ENCODE measurements at places on chromosomes 13 and 19.
A peak's percentile ranks its signal among the peaks of the same experiment; 100 is the strongest.

GRCh38 chr19:4234142-4234861 is 5.0 kb downstream of the EBI3 start:
- no peak for DNase-seq

- DNase-seq: peak; percentile 84
These were observed 15.3 kb downstream of the ZNF486 start for GRCh38 chr19:20182222-20182785.

- no peak for DNase-seq
These were observed 560.2 kb upstream of the SPRY2 start for GRCh38 chr13:80901111-80901510.

GRCh38 chr19:29485293-29485692 is 40.5 kb upstream of the VSTM2B start:
- DNase-seq: no peak

GRCh38 chr13:41459432-41460073 is 2.2 kb downstream of the RGCC start:
- no peak for DNase-seq

- peak; percentile 73 for DNase-seq
These were observed 4.2 kb upstream of the DAND5 start for GRCh38 chr19:12965017-12965811.

DNA sequence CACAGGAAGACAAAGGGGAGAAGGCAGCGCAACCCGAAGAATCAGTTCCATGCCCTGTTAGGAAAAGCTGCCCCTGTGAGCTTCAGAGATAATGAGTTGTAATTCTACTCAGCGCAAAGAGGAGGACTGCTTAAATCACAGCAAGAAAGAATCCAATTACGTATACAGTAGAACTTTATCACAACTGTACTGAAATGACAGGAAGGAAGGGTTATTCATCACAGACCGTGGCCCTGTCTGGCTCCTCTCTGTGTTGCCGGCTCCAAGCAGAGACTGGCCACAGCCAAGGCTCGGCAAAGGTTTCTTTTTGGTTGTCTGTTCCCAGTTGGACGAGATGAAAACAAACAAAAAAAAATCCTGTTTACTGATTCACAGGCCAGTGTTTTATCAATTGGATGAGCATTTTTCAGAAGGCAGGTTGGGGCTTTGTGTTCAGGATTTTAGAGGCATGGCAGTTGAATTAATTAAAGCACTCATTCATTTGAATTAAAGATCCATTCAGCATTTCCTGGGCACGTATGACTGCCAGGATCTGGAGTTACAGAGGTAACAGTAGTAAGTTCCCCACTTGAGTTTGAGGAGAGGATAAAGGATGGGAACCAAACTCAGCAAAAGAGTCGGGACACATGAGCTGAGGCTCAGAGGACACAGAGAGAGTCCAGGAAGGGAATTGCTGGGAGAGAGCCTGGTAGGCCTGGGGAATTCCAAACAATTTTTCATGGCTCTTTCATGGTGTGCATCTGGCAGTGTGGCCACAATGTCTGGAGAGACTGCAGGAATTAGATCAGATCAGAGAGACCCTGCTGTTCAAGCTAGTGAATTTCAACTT is 341.0 kb downstream of the DNAJC15 start:
- DNase-seq: no peak

GRCh38 chr13:41370736-41371135 is 59.7 kb downstream of the NAA16 start:
- no peak for DNase-seq

DNA sequence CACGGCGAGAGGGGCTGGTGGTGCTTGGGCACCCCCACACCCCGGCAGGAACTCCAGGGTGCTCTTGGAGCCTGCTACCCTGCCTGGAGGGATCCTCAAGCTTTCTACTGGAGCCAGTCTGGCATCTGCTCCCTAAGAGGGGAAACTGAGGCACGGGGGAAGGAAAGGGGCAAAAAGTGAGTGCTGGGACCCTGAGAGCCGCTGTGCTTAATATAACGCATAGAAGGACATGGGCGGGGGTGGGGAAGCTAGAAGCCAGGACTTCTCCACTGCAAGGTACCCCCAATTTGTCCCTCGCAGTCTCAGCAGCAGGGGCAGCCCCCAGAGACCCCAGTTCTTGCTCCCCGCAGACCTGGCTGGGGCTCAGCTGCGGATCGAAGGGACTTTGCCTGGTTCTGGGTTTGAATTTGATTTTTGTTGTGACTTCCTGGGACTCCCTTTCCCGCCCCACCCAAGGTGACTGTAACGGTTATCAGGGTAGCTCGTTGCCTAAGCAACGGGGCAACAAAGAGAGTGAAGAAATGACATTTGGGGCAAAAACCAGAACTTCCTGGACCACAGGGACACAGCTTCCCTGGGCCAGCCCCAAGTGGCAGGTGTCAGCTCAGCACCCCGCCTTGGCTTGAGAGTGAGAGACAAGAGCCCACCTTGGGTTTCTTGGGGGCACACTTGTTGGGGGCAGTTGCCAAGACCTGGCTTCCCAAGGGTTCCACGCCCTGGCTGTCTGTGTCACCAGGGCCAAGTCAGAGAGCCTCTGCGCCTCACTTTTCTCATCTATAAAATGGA is 638 bp downstream of the ADGRE5 start:
- DNase-seq: no peak

DNA sequence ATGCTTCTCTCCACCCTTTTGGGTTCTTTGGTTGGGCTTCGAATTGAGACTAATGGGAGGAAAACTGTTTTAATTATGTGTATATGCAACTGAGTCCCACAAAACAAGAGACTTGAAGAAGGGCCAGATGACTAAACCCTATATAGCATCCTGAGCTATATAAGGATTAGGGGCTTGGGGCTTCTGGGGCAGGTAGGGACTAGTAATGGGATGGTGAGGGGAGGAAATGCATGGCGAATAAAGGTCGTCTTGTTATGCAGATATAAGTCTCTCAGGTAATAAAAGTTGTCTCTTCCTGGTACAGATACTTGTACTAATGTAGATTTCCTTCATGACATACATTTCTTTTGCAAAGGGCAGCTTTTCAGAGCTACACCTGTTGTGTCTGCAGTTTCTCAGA is 2.8 kb upstream of the SLC7A9 start:
- no peak for DNase-seq

- DNase-seq: peak; percentile 87
These were observed 12.8 kb downstream of the LTBP4 start for GRCh38 chr19:40613690-40614621.

DNA sequence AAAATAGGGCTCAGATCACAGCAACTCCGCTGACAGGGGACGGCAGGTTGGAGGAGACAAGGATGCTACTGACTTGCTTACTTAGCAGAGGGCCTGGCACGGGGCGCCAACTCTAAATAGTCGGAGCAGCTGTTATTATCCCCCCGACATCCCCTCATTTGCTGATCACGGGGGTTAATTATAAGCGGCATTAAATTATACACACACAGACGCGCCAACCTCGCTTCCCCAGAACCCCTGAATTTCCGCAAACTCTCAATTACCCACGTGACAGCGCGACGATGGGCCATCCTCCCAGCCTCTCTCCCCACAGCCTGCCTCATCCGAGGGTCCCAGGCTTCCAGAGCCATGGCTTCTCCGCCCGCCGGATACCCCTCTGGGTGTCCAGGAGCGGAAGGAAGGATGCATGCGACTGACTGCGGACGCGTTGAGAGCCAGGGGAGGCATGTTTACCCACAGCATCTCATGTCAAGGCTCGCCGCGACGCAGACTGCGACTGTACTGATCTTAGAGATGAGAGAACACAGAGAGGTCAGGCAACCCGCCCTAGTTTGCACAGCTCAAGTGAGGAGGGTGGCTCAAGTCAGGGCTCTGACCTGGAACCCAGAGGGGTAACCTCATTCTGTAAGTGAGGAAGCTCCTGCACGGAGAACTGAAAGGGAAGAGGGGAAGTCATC is 5.7 kb downstream of the PTPRS start:
- DNase-seq: no peak

GRCh38 chr13:99350191-99350590 is 43.0 kb upstream of the GPR183 start:
- no peak for DNase-seq

DNA sequence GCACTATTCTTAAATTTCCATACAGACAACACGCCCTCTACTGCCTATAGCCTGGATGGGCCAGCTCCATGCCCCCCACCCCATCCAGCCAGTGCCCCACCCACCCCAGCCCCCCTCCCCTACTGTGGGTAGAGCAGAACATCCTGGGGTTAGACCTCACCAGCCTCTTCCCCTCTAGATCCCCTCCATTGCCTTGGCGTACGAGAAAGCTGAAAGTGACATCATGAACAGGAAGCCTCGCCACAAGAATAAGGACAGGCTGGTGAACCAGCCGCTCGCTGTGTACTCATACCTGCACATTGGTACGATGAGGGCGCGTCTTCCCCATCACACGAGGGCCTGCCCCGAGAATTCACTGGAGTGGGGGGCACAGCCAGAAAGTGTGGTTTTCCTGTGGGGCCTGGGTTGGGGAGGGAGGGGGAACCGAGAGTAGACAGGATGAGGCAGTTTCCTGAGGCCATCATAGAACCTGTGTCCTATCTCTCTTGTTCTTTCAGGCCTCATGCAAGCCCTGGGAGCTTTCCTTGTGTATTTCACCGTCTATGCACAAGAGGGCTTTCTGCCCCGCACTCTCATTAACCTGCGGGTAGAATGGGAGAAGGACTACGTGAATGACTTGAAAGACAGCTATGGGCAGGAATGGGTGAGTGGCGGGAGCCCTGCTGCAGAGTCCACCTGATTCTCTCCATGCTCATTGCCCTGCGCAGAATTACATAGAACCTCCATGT is 29.1 kb downstream of the ATP12A start:
- DNase-seq: no peak

GRCh38 chr19:28446511-28446910 is 766.4 kb downstream of the UQCRFS1 start:
- DNase-seq: no peak

- DNase-seq: no peak
These were observed at the start of gene MYO1F for GRCh38 chr19:8577247-8577646. TSS of gene MYO1F (minus strand) at chr19:8577442. CDS start at chr19:8577309, 133 bp downstream.

DNA sequence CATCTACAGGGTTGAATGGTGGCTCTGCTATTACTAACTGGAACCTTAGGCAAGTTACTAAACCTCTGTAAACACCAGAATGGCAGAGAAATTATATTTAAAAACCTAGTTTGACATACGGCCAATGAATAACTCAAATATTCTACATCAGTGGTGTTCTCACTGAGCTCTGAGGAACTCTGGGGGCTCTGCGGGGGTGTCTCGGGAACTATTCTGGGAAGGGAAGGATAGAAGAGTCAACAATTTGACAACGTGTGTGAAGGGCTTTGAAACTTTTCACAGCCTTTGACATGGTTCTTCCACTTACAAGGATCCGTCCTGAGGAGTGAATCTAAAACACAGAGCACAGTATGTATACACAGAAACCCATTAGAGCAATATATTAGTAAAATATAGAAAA is 38.7 kb downstream of the SOHLH2 start:
- DNase-seq: no peak

GRCh38 chr13:39144941-39145533 is 106.8 kb downstream of the NHLRC3 start:
- no peak for DNase-seq

GRCh38 chr13:71864094-71864985 is 2.7 kb downstream of the DACH1 start:
- DNase-seq: no peak

- no peak for DNase-seq
These were observed 31.1 kb downstream of the OPA3 start for GRCh38 chr19:45553464-45553863.

GRCh38 chr13:56907766-56908165 is 233.0 kb upstream of the PRR20A start:
- DNase-seq: no peak

DNA sequence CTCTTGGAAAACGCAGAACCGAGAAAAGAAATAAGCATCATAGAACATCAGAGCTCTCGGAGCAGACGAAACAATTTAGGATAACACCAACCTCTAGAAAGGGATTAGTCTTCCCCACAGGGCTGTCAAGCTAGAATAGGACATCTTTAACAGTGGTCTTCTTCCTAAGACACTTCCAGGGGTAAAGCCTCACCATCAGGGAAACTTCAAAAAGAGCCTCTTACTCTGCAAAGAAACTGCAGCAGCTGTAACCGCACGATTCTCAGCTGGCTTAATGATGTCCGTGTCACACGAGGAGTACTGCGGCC is 642 bp downstream of the ZNF571 start:
- DNase-seq: no peak

DNA sequence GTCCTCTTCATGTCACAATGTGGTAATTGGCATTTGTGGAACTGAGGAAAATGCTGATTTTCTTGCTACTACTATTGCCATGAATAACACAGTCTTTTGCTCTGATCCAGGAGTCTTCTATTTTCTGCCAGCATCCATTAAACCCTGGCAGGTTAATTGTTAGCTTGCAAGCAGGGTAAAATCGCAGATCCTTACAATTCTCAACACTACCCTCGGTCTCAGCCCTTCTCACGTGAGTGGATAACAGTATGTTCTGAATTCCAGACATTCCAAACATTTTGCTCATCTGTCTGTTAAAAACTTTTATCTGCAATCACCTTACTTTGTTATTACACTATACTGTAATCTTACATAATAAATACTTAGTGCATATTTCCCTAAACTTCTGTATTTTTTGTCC is 251.3 kb upstream of the ATXN8OS start:
- no peak for DNase-seq

GRCh38 chr13:99153219-99153618 is 47.4 kb upstream of the UBAC2 start:
- no peak for DNase-seq

GRCh38 chr19:18795540-18795939 is 4.4 kb upstream of the COMP start:
- no peak for DNase-seq

DNA sequence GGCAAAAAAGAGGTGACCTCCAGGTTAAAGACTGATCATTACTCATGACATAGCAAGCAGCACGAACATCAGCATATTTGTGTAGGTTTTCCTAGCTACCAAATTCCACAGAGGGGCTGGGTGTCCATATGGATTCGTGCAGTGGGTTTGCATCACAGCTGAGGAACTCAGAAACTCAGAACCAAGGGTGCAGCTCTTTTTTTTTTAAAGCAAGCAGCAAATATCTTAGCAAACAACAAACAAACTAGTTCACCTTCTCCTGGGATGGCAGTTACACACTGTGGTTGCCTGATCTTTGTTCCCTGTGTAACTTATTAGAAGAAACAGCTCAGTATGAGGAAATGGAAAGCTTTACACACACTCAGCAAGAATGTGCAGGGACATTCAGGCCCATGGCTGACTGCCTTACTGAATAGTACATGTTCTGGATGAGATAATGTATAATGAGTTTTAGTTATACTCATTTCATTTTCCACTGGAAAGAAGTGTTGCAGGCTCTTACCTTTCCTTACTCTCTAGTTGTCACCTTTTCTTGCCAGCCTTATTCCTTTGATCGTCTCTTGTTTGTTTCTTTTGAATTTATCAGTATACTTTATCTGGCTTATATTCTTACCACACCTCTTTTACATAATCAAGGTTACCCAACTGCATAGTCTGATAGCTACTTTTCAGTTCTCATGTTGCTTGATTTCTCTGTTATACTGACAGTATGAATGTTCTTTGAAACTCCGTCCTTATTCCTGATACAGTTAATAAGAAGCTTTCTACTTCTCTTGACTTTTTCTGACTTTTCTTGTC is 4.3 kb downstream of the NDFIP2 start:
- no peak for DNase-seq

GRCh38 chr19:14941189-14941588 is at the start of gene OR7C2:
TSS of gene OR7C2 (plus strand) at chr19:14941489. CDS start at chr19:14941489, 0 bp downstream.
- DNase-seq: no peak
